ENCODE measurements at places on chromosomes 2 and 18.

DNA sequence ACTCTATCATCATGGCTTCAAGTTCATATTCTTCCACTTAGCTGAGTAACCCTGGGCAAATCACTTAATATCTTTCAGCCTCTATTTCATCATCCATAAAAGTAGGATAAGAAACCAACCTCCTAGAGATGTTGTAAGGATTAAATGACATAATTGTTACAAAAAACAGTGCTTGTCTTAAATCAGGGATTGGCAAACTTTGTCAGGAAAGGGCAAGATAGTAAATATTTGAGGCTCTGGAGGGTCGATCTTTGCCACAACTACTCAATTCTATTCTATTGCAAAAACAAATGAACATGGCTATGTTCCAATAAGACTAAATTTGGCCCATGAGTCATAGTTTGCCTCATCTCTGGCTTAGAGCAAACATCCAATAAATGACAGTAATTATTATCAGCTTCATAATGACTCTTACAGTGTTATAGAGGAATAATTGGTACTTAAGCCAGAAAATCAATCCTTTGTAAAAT lies 184.7 kb downstream of the SATB2 start:
- peak; percentile 46 for DNase-seq

DNA sequence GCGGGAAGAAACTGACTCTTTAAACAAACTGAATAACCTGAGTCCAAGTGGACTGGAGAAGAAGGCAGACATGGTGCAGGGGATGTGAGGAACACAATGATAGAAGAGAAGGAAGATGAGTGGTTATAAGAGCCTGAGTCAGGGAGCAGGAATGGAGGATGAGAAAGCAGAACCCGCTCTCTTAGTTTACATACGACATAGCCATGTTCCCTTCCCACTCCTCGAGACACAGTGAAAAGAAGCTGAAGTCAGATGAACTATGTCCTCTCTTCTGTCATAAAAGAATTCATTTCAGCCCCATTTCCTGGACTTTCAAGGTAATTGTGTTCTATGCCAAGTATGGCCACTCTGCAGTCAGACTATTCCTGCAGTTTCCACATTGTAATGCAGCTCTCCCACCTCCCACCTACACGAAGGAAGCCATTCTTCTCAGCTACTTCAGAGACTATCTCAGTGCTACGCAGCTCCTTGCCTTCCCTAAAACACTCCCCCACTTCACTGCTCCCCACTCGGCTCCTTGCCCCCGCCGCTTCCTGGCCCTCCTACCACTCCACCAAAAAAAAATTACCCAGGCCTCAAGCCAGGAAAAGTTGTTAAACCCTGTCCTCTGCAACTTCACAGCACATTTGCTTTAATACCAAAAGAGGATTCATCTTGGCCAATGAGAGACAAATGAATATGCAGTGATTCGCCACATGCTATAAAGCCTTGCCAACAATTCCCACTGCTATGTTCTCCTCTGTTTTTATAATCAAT lies 323.4 kb upstream of the EPHA4 start:
- DNase-seq, result no peak

DNA sequence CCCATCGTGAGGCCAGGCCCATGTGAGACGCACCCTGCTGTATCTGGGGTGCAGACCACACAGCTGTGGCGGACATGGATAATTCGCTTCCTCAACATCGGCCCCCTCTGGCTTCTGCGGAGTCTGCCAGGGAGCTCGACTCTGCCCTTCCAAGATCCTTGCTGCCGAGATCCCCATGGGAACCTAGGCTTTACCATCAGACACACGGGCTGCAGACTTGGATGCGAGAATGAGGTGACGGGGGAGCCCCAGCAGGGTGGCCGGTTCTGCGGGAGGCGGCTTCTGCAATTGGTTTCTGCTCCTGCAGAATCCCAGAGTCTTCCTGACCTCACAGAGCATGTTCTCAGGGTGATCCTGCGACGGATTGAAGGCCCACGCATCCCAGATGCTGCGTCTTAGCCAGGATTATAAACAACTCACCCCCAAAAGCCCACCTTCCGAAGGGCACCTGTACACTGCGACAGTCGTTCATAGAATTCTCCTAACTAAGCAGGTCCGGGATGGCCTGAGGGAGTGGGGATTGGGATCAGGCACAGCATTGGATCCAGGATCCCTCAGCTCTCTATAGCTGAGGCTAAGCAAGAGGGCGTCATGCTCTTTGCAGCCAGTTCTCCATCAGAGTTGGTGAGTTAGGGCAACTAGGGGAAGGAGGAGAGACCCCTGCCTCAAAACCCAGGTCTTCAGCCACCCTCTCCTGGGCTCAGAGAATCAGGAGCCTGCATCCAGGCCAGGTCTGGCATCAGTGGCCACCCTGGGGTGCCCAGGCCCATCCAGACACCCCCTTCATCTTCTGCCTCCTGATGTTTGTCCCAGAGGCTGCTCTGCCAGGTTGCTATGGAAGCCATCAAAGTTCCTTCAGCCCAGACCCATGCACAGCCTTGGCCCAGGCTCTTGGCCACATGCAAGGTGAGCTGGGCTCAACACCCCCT lies 74.7 kb upstream of the SNTG2 start:
- no peak for DNase-seq

DNA sequence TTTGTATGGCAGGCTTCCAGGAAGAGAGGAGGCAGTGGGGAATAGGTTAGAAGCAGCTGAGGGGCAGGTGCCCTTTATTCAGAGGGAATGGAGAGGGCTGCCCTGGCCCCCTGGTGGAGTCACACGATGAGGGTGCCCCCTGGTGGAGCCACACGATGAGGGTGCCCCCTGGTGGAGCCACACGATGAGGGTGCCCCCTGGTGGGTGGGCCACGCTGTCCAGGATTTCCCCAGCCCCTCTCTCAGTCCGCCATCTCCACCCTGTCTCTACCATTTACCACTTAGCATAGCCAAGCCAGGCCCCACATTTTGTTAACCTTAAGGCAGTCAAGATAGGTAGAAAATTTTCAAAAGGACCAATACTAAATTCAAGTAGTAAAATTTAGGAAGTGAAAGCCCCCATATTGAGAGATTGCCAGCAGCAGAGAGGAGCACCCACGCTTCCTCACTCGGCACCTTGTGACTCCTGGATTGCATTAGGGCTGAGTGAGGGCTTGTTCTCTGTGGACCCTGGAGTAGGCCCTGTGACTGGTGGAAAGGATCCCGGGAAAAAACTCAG lies 10.4 kb upstream of the FAM228A start:
- DNase-seq, result peak; percentile 42

DNA sequence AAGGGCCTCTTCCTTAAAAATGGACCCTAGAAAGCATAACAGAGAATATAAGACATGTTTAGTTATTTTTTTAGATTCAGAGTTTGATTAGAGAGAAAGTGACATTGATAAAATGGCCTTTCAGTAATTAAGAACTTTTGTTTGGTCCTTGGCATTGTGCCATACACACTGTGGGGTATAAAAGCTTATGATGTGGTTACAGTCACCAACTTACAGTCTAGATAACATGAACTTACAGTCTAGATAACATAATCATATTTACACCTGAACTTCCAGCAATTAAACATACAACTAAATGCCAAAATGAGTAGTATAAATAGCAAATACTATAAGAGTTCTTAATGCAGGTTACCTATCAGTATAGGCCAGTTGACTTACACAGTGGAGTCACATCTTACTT lies 25.6 kb upstream of the EFEMP1 start:
- no peak for DNase-seq

GRCh38 chr2:60095903-60096302 lies 457.6 kb downstream of the BCL11A start:
- no peak for DNase-seq

DNA sequence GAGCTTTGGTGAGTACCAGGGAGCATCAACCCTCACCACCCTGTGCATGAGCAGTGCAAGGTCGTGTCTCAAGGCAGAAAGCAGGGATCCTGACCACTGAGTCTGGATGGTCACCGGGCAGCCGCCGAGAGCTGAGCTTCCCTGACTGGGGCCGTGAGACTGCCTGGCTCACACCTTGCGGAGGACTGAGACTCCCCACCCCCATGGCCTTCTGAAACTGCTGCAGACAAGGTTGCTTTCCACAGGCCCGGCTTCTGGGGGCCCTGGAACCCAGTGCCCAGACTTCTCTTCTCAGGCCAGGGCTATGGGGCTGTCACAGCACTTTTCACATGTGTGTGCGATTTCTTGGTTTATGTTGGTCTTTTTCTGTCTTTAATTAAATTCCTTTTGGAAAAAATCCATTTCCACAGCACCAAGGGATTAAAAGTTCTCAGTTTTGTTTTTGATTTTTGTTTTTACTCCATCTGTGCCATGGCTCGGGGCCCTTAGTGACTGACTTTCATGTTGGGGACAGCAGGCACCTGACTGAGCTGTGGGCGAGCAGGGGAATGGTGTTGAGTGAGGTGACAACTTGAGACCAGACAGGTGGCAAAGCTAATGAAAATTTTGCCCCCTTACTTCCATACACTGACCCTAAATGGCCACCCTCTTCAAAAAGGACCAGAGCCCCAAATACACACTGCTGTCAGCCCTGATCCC lies 297.9 kb downstream of the CYP26B1 start:
- DNase-seq, result no peak

DNA sequence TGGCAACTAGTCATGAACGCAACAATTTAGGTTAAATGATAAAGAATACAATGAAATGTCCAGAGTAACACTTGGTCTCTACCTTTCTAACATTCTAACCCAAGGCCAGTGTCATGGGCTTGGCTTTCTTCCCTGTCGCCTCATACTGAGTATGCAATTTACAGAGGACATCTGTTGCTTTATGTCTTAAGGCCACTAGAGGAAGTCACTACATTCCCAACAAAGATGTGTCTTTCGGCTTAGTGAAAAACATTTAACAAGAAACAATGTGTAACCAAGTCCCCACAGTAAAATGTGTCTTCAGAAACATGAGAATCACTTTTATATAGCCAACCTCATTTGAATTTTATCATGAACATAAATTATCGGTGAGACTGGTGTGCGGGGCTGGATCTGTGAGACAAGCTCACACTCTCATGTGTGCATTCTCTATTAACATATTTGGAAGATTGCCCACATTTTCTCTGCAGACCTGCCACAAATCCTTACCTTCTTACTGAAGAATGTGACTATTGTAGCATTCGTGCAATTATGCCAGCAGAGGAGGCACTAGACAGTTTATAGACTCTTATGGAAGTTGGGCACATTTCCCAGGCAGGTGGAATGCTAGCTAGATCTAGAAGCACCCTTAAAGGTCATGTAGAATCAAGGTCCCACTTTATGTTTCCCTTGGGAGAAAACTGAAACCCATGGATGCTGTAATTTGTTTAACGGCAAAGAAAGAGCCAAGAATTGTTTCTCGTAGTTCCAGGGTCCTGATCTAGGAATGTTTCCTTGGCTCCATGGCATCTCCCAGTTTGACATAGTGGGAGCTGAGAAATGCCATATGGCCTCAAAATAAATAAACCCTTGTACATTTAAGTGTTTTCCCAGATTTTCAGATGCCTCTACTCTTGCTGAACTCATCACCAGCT lies 101.8 kb downstream of the CD226 start:
- no peak for DNase-seq

GRCh38 chr18:78526923-78527711 lies 452.5 kb upstream of the SALL3 start:
- DNase-seq, result no peak

- DNase-seq, result no peak
Measured at GRCh38 chr2:65794994-65795393, 362.6 kb upstream of the SPRED2 start.

DNA sequence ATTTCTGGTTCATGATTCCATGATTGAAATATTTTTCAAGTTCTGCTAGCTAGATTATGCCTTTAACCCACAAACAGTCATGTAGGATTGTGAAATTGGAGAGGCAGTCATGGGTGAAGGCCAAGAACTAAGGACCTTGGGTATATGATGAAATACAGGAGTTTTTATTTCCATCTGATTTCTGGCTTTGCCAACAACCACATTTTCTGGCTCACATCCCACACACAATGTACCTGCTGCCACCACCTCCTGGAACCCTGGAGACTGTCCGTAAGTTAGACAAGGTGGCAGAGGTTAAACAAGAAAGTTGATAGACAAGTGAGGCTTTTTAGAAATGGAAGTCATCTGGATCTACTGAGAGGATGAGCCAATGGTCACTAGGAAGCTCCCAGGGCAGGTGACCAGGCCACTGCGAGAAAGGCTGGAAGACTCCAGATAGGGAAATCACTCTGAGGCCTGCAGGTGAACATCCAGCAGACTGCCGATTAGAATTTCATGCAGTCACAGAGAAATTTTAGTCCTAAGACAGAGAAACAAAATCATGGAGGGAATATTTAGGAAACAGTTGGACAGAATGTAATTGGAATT lies 402.0 kb downstream of the ALK start:
- DNase-seq, result peak; percentile 74
